ENCODE measurements at places on chromosomes 11 and 22.
A peak's percentile ranks its signal among the peaks of the same experiment; 100 is the strongest.

- no peak for DNase-seq
Measured at GRCh38 chr22:33803371-33804282, 116.6 kb downstream of the LARGE1 start.

- no peak for DNase-seq
Measured at GRCh38 chr11:19886498-19886897, 173.9 kb downstream of the NAV2 start.

DNA sequence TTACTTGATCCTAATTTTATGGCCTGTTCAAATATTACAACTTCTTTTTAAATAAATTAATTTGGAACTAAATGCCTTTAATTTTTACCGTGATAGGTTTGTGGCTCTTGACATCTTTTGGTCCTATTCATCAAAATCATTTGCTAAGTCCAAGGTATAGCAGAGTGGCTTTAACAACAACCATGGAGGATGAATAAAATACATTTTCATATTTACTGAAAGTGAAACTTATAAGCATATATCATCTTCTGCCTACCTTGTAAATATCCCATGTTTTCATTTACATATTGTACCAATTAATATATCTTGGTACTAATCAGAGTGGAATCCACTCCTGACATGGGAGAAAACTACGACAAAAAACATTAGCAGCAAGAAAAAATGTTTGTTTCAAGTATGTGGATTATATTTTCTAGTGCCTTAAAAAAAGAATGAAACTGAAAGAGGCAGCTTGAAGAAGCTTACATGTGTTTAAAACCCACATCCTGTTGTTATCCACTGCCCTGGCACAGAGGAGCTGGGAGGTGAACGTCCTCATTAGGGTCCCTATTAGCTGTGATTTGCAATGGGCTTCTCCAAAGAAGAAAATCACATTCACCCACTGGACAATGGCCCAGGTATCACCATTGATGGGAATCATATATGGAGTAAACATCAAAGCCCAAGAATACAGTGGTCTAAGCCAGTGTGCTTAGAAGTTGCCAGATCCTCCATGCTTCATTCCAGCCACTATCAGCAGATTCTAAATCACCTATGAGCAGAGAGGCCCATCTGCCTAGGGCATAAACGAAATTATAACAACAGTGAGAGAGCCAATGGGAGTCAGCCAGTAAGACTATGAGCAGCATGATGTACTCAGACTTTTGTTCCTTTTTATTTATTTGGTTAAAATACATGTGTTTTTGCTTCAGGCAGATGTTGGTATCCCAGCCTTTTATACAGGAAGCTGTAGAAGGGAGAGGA is 84.7 kb downstream of the MAML2 start:
- peak; percentile 35 for DNase-seq

GRCh38 chr11:82969811-82970210 is 68.3 kb downstream of the DDIAS start:
- no peak for DNase-seq

DNA sequence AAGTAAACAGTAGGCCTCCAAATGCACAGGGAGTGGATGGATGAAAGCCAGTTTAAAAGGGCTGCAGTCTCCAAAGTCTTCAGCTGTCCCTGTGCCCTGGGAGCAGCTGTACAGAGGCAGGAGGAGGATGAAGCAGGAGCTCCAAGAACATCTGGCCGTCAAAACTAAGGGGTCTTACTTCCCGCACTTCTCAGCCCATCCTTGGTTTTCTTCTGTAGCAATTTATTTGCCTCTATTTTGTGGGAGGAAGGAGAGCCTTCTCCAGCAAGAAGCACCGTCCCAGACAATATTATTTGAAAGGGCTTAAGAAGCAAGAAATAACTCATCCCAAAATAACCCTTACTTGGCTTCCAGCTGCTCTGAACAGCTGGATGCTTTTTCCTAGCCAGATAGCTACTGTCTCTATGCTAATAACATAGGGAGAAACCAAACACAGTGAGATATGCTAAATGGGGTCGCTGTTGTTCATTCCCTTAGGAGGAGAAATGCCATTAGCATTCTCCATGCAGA is 133.2 kb downstream of the SPATA19 start:
- no peak for DNase-seq

DNA sequence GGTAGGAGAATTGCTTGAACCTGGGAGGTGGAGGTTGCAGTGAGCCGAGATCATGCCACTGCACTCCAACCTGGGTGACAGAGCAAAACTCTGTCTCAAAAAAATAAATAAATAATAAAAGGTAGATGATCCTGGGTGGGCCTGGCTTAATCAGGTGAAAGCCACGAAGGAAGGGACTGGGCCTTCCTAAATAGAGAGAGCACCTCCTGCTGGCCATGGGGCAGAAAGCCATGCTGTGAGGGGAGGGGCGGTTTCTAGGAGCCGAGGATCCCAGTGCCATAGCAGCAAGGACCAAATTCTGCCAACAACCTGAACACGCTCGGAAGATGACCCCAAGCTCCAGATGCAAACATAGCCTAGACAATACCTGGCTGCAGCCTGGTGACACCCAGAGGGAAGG is 24.5 kb upstream of the DGKZ start:
- peak; percentile 37 for DNase-seq

- no peak for DNase-seq
Measured at GRCh38 chr22:45775569-45776312, 104.1 kb downstream of the ATXN10 start.

GRCh38 chr11:123233280-123233974 is 38.4 kb upstream of the CLMP start:
- peak; percentile 7 for DNase-seq

DNA sequence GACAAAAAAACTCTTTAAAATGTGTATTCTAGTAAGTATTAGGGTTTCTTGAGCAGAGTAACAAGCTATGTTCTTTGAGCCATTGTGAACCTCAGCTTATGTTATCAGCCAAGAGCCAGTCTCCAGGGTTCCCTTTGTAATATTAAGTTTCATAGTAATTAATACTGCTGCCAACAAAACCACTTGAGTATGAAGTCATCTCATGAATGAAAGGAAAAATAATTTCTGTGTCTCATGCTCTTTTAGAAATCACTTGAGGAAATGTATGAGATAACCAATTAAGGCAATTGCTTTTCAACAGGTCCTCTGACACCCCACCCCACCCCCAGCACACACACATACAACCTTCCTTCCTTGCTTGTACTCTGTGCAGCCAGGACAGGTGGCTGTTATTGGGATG is 59.9 kb downstream of the BBOX1 start:
- no peak for DNase-seq

Data from ACHN (cell line).